ENCODE measurements at places on chromosomes 2 and 18.

DNA sequence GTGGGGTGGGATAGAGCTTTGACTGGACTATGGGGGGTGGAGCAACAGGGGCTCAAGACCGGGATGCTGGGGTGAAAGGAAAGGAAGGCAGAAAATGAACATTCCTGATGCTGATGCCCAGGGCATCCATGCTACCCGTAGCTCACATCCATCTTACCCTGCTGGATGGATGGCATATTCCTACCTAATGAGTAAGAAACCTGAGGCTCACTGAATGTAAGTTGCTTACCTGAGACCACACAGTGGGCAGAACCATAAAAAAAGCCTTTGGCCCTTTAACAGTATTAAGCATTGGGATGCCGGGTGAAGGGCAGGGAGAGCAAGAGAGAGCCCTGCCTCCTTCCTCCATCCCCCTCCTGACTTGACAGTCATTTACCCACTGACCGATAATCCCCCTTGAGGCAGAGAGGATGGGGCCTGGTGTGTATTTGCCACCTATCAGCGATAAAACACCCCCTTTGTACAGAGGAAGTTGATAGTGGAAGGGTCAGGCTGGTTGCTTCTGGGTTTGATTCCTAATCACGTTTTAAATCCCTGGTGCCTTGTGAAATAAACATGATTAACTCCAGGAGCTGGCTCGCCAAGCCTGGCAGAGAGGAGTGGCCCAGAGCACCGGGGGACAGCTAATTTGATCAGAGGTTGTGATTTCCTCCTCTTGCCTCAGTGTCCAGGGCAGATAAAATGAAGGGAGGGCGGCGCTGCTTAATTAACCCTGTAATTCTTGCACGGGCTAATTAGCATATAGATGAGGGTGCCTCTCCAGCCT, 105.9 kb upstream of the HS6ST1 start:
- DNase-seq, result no peak

GRCh38 chr2:134549104-134549503, 169.7 kb downstream of the TMEM163 start:
- no peak for DNase-seq

DNA sequence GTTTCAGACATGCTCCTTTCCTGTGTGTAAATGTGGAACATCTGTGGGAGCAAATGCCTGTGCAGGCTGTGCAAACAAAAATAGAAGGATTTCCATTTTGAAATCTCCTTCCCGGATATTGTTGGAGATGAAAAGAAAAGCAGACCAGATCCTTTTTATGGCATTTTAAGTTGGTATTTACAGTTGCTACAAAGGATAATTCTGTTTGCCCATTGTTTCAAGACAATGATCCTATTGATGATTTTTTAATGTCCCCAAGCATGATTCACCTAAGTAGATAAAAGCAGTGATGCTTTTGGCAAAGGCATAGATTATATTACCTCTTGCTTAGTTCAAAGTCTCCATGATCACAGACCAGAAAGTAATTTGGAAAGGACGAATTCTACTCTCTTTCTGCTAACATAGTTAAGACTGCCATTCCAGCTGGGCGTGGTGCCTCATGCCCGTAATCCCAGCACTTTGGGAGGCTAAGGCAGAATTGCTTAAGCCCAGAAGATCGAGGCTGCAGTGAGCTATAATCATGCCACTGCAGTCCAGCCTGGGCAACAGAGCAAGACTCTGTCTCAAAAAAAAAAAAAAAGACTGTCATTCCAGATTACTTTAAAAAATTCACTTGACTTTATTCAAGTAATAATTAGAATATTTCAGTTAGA, 209.6 kb upstream of the SLC39A10 start:
- DNase-seq, result no peak

- DNase-seq, result no peak
These were observed 130.0 kb upstream of the STON1 start for GRCh38 chr2:48399828-48400552.

DNA sequence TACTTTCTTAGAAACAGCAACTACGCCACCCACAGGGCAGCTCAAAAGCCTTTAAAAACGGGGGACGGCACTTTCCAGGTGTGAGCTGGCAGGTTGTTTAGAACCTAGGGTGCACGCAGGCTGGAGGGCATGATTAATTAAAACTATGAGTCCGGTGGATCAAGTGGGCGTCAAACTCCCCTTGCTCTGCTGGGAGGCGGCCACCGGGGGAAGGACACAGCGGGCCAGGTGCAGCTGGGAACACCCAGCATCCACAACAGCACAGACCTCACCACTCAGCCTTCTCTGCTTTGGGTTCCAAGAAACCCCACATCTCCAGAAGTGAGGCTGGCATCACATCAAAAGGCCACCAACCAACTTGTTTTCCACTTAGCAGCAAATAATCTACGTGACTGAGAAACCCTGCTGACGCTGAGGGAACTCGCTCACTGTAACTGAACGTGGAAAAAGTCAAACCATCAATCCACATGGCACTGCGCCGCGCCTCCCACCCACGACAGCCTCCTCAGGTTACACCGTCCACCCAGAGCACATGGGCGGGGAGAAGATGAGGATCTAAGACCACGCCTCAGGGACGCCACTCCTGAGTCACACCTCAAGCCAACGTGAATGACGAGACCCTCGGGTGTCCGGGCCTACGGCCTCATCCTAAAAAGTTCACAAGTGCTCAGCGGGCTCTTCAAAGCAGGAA, 118.2 kb downstream of the ZNF516 start:
- DNase-seq, result no peak

DNA sequence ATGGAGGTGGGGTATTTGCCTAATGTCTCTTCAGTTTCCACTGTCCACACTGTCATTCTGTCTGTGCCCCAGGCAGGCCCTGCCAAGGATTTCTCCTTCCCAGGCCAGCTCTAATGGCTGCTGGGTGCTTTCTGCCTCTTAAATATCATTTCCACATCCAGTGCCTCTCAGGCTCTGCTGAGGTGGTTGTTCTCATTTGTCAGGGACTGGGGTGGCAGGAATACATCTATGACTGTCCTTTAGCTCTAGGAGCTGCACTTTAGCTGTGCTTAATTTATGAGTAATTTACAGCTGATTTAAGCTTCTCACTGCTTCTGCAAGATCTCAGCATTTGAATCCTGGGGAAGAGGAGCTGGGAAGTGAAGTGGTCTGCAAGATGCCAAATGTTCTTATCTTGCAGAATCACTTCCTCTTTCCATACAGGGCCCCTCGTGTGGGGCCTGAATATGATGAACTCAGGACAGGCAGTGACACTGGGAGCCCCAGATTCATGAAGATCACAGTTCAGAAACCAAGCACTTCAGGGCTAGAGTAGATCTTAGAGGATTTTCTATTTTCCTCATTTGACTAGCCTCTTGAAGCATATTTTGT, 150.2 kb downstream of the FSHR start:
- no peak for DNase-seq

DNA sequence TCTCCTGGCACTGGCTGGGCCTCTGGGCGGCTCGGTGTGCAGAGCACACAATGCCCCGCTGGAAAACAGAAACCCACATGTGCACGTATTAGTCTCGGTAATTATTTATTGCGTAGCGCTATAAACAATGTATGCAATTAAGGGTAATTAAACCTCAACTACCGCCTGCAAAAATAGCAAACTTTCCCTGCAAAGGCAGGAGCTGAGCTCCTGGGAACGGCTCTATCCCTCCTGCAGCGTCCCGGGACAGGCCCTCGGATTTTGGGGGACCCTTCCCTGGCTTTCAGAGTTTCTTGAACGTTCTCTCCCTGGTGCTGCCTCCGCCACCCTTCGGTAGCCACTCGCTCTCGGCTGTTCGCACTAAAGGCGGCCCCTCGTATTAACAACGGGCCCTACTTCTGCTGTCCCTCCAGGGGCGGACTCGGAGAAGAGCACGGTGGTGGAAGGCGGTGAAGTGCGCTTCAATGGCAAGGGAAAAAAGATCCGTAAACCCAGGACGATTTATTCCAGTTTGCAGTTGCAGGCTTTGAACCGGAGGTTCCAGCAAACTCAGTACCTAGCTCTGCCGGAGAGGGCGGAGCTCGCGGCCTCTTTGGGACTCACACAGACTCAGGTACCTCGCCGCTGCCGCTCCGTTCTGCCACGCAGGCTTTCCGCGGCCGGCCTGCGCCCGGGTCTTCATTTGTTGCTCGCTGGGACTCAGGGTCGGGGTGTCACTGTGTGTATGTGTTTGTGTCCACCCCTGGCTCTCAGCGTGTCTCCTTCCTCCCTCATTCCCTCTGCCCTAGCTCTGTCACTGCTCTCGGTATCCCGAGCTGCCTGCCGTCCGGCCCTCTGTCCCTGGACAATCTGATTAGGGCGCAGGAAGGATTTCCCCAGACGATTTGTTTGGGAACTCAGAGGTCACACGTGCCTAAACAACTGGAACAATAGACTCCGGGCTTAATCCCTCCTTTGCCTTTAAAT, 1.2 kb downstream of the DLX1 start:
- no peak for DNase-seq

- DNase-seq, result no peak
These were observed 349.0 kb upstream of the PKDCC start for GRCh38 chr2:41698678-41699422.

- no peak for DNase-seq
These were observed 82.3 kb upstream of the SPRED2 start for GRCh38 chr2:65514555-65515195.

- DNase-seq, result no peak
These were observed 68.4 kb downstream of the MCFD2 start for GRCh38 chr2:46847185-46847710.

- no peak for DNase-seq
These were observed 111.5 kb upstream of the GLI2 start for GRCh38 chr2:120624061-120624737.

GRCh38 chr2:204321910-204322751, 223.1 kb upstream of the PARD3B start:
- DNase-seq, result no peak

DNA sequence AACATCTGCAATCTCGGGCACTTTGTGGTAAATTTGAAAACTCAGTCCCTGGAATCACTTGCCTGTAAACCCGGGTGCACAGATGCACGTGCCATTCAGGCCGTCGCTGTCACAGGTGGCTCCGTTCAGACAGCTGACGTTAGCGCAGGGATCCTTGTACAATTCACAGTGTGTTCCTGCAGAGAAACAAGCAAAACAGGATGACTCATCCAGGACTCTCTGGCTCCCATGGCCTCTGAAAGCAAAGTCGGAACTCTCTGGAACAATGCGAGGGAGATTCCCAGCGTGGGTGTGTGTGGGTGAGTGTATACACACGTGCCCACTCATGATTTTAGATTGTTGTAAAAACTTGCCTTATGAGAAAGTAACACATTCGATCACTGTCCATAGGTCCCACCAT, 136.1 kb upstream of the PID1 start:
- DNase-seq, result no peak

DNA sequence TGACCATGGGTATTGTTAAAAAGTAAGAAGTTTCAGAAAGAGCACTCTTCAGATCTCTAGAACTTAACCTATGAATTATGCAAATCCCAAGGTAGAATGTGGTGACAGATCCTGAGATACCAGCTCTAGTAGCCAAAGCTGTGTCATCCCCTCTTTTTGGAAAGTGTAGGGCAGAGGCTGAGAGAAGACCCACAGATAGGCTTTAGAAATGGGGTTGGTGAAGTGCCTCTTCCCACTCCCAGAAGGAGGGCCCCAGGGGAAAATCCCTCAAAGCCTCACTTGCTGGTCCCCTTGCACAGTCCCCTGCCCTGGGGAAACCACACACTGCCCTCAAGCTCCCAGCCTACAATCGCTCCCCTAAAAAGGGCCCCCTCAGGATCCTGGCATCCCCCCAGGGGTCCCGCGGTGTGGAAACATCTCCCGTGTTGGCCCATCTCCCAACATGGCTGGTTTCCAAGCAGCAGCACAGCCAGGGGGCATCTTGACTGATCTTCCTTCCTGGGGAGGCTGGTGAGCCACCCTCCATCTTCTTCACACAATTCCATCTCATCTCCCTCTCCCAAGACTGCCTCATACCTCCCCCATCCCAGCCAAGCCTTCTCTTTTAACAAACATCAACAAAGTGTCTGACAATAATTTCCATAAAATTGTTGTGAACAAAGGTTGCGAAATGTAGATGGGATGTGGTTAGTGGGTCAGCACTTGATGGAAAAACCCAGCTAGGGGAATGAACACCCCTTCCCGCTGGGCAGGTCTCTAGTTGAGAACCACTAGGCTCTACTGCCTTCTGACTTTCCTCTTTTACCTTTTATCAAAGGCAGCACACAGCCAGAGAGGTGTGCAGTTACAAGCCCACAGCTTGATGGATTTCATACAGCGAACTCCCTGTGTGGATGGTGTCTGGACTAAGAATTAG, 25.1 kb downstream of the MAL start:
- no peak for DNase-seq

DNA sequence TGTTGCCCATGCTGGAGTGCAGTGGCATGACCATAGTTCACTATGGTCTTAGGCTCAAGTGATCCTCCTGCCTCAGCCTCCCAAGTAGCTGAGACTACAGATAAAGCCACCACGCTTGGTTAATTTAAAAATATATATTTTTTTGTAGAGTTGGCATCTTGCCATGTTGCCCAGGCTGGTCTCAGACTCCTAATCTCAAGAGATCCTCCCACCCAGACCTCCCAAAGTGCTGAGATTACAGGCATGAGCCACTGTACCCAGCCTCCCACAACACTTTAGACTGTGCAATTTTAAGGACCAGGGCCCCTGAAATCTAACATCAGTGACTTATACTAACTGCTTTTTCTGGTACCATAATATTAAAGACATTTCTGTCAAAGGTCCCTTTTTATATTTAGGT, 5.2 kb downstream of the TXNDC2 start:
- no peak for DNase-seq

GRCh38 chr2:233817995-233818638, 36.2 kb downstream of the HJURP start:
- no peak for DNase-seq

DNA sequence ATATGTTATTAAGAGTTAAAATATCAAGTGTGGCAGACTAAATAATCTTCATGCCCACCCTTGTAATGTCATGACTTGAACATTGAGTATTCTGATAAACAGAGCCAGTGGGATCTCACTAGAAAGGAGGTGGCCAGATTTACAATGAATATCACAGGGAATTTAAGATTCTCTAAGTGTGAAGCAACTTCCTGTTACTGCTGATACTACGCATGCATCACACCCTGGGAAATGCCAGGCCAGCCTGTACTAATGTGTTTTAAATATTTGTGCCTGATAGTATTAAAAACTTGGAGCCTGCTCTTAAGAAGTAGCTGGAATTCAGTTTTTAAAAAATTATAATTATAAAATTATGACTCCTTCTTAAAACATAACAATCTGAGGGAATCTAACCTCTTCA, 148.3 kb downstream of the LAMA3 start:
- DNase-seq, result no peak

DNA sequence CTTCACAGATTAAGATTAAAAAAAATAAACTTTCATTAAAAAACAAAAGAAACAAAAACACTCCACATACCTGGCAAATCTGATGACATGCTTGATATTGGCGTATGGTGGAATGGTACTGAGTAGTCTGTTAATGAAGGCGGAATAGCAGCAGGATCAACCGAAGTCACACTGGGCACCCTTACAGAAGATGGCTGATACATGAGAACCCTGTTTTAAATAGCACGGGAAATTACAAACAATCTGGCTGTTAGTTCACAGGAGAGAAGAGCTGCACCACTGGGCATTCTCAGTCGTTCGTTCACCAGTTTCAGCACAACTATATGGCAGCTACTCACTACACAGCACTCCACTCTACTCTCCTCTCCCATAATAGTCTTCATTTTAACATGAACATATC, 64.0 kb upstream of the ST8SIA5 start:
- DNase-seq, result no peak
